Hepatic stellate cell (primary cell): ENCODE measurements at places on chromosomes 5 and 9.

- DNase-seq, result no peak
Observed at GRCh38 chr5:5132234-5132633, 7.9 kb upstream of the ADAMTS16 start.

GRCh38 chr9:136345281-136346156 lies 18.0 kb downstream of the DNLZ start:
- DNase-seq, result peak; percentile 78

DNA sequence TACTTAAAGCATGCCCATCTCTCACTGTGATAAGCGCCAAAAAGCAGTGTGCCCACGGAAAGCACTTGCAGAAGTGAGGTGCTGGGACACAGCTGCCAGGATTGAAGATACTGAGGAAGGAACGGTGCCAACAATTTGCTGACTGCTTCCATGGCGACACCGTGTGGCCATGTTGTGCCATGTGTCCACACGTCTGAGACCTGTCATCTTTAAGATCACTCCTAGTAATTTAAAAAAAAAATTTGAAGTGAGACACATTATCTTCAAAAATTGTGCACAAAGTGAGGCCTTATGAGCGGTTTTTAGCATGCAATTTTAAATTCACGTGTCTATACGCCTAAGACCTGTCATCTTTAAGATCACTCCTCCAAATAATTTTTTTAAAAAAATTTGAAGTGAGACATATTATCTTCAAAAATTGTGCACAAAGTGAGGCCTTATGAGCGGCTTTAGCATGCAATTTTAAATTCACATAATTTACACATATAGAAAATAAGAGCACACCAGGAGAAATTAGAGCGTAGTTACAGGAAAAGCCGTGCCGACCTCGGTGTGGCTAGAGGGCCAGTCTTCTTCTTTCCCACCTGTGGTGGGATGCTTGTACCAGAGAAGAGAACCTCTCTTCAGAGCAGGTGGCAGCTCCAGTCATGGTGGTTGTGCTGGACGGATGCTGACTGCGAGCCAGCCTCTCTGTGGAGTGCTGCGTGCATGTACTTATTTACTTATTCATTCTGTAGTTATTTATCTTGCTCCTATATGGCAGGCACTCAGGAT lies 21.4 kb upstream of the FLT4 start:
- DNase-seq, result no peak

DNA sequence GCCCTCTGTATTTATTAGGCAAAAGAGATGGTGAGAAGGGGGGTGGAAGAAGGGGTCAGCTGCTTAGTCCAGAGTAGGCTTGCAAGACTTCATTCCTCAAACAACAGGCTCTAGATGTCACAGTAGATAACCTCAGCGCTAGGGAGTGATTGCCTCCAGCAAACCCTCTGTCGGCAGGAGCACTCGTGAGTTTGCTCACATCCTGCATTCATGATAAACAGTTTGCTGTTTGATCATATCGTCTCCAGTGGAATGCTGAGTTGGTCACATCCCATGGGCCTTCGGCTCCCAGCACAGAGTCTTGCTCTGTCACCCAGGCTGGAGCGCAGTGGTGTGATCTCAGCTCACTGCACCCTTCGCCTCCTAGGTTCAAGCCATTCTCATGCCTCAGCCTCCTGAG lies 3.6 kb downstream of the TTC23L start:
- no peak for DNase-seq

DNA sequence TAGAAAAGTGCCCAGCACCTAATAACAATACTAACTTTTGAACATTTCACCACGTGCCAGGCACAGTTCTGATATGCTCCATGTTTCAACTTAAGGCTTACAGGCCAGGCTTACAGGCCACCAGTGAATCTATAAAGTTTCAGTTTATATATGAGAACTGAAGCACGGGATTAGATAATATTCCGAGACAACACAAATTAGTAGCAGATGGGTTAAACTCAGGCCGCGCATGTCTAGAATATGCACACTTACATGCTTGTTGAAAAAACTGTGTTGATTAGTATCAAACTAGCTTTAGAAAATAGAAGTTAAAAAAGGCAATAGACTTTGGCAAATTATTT lies 587.9 kb downstream of the MTRR start:
- no peak for DNase-seq

DNA sequence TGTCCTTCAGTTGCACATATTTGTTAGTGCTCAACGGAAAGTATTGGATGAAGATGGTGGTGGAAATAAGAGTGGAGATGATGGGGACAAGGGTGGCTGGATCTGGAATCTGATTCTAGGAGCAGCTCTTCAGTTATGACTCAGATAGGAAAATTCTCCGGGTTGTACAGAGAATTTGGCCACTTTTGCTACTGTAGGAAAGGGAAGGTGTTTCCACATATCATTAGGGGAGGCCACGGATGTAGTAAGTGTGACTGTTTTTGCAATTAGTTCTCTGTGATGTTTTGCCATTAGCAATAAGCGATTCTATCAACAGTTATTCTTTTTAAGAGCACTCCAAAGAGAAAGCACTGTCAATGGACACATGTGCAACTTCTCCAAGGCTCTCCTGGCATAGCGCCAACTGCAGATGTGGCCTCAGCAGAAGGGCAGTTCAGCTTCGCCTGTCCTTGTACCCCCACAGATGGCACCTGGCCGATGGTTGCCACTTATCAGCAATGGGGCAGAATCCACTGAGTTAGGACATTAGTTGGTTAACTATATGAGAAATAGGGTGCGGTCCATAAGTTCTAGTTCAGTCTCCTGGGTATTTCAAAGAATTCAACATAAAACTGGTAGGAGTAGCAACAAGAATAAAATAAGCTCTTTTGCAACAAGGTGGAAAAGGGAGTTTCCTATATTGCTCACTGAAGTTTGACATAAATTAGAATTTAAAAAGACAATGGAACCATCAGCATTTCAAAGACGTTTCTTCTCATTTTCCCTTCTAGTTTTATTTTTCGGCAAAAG lies 96.3 kb downstream of the ARSB start:
- DNase-seq, result no peak

GRCh38 chr5:107422494-107422893 lies 248.2 kb downstream of the EFNA5 start:
- DNase-seq, result no peak

GRCh38 chr9:110579862-110580219 lies 300 bp upstream of the SVEP1 start:
- DNase-seq, result peak; percentile 61
